Karpas-422 (cell line): ENCODE measurements at places on chromosomes 3 and 15.

DNA sequence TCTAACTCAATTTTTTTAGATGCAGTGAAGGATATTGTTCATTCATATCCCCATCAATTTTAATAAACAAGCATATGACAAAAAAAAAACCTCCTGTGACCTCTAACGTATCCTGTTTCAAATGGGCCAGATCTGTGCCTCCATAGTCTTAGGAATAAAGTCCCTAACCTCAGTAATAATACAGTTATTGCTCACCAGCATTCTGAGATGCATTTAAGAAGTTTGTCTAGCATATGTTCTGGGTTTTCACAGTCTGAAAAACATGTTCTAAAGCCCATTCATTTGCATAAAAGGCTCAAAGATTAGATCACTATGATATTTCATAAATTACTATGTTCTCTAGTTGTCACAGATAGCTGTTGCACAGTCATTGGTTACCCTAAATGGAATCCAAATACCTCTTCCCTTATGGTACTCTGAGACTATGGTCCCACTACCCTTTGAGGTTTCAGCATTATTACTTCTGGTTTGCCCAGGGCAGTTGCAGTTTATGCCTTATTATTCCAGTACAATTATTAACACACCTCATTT is 190.1 kb downstream of the ZIC4 start:
- no peak for DNase-seq

GRCh38 chr15:83993591-83993990 is 242.0 kb upstream of the GOLGA6L4 start:
- no peak for DNase-seq

DNA sequence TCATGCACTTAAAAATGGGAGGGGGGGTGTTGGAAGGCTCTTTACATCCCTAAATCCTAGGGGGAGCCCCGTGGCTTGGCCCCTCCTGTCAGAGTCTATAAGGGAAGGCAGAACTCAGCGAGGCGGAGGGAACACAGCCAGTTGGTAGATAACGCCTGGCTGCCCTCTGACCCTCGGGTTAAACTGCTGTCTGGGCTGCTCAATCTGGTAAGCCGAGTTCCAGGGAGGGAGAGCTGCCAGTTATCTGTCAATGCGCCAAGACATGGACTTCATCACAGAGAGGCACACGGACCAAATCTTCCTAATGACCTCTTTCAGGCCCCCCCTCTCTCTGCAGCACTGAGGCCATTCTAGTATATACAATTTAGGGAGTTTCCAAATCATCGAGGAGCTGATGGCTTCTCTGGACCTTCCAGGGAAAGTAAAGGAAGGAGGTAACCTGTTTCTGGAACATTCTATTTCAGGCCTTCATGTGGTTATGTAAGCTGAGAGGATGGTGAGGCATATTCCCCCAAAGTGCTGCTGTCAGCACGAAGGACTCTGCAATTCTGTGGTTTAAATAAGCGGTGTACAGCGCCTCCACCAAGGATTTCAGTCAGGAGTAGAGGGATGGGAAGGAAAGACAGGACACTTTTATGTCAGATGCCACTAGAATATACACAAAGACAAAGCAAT is 349.0 kb downstream of the MCTP2 start:
- no peak for DNase-seq

DNA sequence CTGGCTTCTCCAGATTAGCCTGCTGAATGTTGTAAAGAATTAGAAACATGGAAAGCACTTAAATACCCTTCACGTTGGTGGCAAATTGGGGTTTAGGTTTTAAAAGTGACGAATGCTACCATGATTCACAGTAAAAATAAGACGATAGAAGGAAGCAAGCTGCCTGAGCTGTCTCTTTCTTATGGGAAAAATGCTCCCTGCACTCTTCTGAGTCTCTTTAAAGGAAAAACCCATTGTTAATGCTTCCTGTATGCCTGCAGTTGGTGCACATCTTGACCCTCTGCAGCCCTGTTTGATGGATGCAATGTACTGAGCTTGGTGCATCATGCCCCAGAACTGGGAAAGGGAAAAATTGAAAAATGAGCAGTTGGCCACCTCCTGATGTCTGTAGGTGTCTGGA is 258.6 kb upstream of the RASGRP1 start:
- no peak for DNase-seq

DNA sequence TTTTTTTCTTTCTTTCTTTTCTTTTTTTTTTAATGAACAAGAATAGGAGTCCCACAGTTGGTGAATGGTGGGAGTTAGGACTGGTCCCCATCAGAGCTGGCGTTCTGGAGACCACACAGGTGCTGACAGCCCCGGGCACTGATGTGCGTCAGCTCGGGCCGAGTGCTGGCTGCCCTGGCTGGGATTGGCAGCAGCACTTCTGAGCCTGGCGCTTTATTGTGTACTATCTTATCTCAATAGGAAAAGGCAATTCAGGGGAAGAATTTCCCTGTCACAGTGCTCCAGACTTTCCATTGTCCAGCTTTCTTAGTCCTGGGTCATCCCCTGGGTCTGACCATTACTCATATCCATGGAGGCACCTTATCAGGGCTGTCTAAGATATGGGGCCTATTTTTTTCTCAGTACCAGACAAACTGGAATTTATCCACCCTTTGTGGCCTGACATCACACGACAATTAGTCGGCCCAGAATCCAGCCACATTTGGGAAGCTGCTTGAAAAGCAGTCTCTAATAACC is 54.1 kb downstream of the TMEM44 start:
- DNase-seq, result no peak
